ENCODE measurements at places on chromosomes 12 and 14.

- DNase-seq, result no peak
These were observed 216.0 kb upstream of the EEA1 start for GRCh38 chr12:93145086-93145485.

- no peak for DNase-seq
These were observed 16.7 kb downstream of the TRHDE start for GRCh38 chr12:72288911-72289310.

DNA sequence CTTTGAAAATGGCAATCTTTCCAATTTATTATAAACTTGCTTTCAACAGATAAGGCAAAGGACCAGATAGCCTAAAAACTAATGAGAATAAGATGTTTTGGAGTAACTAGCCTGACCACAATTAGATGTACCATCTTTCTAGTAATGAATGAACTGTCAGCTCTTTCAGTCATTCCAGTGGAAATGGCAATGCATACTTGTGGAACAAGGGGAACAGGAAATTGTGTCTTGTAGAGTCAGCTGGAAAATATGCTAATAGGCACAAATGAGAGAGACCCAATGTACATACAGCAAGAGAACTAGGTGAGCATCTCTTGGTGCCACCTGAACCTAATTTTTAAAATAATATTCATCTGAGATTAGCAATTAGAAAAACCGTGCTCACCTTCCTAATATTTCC, 76.1 kb upstream of the GPHB5 start:
- DNase-seq, result no peak

DNA sequence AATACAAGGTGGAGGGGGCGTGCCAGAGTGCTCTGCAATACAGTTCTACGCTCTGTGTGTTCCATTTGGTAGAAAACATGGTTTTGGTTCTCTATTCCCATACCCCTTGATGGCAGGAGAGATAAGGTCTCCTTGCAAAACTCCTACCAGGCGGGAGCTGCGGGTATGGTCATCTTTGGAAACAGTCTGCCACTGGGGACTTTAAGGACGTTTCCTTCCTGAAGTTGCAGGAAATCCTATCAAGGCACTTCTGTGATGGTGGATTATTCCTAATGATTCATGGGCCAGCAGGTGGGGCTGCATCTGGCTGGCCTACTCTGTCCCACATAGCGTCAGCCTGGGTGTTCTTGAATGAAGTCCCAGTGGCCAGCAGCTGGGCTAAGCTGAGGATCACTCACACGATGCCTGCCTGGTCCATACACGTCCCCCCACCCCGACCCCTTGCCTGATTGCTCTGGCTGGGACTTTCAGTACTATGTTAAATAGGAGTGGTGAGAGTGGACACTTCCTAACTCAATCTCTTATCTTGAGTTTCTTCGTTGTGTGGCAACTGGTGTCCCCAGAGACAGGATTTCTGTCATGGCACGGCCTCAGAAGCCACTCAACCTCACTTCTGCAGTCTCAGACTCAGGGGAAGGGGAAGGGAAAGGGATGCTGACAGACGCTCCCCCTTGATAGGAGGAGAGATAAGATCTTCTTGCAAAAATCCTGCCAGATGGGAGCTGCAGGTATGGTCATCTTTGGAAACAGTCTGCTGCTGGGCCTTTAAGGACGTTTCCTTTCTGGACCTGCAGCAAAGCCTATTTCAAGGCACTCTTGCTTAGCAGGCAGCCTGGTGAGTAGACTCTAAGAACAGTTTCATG, 61.0 kb upstream of the FKBP4 start:
- no peak for DNase-seq

GRCh38 chr14:32329690-32330285, 690 bp downstream of the AKAP6 start:
- no peak for DNase-seq

DNA sequence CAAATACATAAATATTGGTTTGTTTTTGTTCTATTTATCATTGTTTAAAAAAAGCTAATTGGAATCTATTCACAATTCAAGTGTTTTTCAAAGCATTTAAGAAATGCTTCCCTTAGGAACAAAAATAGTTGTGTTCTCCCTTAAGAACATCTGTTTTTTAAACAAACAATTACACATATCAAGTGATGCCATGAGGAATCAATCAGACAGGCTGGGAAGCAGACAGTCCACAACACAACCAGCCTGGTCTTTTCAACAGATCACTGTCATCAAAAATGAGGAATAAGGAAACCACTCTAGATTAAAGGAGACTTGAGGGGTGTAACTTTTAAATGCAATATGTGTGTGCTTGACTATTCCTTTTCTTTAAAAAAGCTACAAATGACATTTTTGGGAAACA, 25.5 kb downstream of the GALC start:
- DNase-seq, result no peak

DNA sequence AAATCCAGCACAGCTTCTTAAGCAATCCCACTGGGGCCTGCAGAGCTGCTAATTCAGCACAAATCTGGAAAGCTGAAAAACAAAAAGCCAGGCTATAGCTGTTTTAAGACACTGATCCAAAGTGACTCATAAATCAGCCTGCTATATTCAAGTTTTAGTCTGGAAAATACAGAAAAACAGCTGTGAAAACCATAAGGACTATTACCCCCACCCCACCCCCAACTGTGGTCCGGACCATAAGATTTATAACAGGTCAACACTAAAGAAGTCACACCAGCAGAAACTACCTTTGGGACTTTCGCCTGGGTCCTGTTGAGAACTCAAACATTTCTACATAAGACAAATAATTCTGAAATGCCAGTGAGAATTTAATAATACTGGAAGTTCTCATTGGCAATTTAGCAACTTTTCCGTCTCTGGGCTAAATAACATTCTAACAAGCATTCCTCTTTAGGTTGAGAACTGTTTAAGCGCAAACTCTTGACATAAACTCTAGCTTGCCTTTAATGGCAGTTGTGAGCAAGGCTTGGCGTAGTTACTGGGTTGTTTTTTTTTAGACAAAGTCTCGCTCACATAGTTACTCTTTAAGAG, 3.3 kb downstream of the LRIG3 start:
- DNase-seq, result no peak

GRCh38 chr14:90062127-90062794, 467 bp downstream of the KCNK13 start:
- DNase-seq, result no peak

DNA sequence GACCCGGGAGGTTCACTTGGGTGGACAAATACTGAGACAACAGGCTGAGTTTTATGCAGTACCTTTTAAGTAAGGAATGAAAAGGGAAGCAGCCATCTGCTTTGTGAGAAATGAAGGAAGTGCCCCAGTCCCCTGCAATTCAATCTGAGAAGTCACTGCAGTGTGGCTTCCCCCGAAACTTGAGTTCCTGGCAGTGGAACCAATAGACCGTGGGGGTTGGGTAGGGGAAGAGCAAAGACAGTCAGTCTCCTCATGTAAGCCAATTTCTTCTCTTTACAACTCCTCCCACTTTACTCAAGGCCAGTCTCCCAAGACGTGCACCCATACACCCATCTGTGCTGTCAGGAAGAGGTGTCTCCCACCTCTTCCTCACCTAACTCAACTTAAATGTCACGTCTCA, 206.5 kb downstream of the BCAT1 start:
- no peak for DNase-seq

DNA sequence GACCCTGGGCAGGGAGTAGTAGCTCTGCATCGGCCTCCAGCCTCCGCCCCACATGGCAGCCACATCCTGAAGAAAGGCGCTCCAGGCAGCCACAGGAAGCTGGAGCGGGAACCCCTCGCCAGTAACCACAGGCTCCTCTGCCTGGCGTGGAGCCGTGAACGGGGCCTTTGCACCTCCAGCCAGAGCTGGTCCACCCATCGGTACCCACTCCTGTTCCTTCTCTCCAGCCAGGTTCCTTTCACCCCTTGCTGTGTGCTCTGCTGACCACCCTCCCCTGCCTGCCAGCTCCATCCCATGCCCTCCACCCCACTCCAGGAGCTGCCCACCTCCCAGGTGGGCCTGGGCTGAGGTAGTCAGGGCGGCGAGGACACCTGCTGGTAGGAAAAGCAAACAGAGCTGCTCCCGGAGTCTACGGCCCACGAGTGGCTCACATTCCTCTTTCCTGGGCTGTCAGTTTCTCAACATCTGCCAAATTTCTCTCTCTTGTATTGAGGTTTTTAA, 2.7 kb downstream of the TGFB3 start:
- DNase-seq, result no peak

- no peak for DNase-seq
These were observed 56.4 kb upstream of the RERGL start for GRCh38 chr12:18146363-18146762.

DNA sequence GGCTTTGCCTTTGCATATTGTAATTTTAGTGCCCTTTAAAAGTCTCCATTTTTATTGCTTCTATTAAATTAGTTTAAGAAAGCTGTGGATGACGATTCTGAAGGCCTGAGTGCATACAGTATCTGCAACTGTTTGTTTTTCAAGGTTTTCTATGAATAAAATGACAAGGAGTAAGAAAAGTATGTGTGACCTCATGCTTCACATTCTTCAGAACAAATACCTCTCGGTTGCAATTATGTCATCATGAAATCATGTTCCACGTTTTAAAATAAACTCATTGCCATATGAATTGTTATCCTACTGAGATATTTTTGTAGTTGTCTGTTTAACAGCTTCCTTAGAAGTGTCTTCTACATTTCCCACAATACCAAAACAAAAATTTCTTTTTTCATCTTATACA, 374.6 kb downstream of the MDGA2 start:
- DNase-seq, result peak; percentile 61

DNA sequence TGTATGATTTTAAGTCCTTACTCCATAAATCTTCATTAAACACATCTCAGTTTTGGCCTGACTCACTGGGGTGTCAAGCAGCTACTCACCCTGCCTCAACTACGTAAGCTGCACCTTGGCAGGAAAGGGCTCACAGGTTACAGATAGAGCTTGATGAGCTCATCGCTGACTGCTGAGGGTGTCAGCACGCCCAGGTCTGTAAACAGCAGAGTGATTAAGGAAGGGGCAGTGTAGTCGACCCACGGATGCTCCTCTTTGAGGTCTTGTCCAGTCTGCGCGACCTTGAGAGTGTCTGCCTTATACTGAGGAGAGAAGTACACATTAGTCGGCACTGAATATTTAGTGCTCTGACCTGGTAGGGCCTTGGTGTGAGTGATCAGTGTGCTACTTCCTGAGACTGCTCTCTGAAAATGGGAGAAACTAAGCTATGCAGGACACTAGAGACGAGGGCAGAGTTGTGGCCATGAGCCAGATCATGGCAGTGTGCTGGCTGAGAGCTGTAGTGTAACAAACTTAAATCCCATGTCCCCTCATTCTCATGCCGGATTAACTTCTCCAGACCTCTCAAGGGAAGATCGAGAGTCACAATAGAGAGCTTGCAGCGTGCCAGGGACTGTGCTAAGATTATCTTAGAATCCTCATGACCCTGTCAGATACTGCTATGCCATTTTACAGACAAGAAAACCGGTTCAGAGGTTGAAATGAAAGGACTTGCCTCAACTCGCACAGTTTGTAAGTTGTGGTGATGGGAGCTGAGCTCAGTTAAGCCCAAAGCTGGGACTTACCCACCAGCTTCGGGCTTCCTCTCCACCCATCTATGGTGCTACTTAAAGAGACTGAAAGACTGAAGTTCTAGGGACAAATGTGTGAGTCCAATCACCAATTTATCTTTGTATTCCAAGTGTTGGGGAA, 11.6 kb downstream of the EIF2B1 start:
- DNase-seq, result peak; percentile 60

- DNase-seq, result no peak
These were observed 24.0 kb upstream of the CLEC4E start for GRCh38 chr12:8564656-8565055.

- peak; percentile 85 for DNase-seq
These were observed 1.2 kb upstream of the AMIGO2 start for GRCh38 chr12:47080725-47081502.

- no peak for DNase-seq
These were observed 2.2 kb downstream of the CRADD start for GRCh38 chr12:93679308-93679925.

DNA sequence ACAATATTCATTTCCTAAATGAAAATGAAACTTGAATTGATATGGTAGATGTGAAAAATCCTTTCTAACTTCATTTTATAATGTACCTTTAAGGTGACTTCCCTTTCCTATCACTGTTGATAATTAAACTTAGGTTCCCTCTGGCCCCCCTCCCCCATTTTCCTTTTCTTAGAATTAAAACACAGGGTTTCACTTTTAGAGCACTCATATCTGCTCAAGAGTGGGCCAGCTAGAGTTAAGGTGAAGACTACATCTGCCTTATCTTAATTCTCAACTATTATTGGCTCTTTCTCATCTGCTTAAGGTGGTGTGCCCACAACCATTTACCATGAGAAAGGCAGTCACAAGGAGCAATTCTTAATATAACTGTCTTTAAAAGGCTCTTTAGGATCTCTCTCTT, 49.7 kb downstream of the LIN52 start:
- no peak for DNase-seq

- no peak for DNase-seq
These were observed 201.0 kb upstream of the RTL1 start for GRCh38 chr14:101104485-101104884.

GRCh38 chr14:44798386-44799242, 163.1 kb downstream of the KLHL28 start:
- DNase-seq, result no peak

- no peak for DNase-seq
These were observed 100.2 kb downstream of the KIF26A start for GRCh38 chr14:104238424-104239184.

DNA sequence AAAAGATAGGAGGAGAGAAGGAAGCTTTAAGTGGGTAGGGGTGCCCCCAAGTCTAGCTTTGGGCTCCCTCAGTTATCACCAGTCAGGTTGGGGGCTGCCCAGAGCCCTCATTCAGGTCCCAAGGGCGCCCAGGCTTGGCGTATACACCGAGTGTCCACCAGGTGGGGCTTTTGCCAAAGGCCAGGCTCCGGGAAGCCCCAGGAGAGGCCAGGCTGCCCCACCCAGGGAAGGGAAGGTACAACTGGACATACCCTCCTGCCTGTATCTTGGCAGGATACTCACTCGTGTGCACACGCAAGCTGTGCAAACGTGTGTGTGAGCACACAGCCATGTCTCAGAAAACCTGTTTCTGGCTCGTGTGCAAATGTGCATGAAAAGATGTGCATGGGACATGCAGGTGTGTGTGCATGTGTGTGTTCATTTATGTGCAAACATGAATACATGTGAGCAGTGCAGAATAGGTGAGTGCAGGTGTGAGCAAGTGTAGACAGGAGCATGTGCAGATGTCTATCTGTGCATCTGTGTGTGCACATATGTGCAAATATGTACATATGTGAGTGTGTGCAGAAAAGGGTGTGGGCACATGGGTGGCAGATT, 103.9 kb upstream of the MYL2 start:
- peak; percentile 29 for DNase-seq

DNA sequence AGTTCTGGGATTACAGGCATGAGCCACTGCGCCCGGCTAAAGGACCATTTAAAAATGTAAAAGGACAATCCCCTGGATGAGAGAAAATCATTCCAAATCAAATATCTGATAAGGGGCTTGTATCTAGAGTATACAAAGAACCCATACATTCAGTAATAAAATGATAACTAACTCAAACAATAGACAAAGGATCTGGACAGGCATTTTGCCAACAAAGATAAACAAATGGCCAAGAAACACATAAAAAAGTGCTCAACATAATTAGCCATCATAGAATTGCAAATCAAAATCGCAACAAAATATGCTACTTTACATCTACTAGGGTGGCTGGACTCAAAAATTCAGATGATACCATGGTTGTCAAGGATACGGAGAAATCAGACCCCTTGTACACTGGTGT, 8.5 kb upstream of the BICD1 start:
- no peak for DNase-seq

GRCh38 chr12:271161-271560, 8.5 kb upstream of the SLC6A13 start:
- no peak for DNase-seq

GRCh38 chr12:82904219-82904790, 217.6 kb downstream of the TMTC2 start:
- DNase-seq, result no peak
